Mesendoderm (in vitro differentiated cells): ENCODE measurements at places on chromosomes 5 and 9.

DNA sequence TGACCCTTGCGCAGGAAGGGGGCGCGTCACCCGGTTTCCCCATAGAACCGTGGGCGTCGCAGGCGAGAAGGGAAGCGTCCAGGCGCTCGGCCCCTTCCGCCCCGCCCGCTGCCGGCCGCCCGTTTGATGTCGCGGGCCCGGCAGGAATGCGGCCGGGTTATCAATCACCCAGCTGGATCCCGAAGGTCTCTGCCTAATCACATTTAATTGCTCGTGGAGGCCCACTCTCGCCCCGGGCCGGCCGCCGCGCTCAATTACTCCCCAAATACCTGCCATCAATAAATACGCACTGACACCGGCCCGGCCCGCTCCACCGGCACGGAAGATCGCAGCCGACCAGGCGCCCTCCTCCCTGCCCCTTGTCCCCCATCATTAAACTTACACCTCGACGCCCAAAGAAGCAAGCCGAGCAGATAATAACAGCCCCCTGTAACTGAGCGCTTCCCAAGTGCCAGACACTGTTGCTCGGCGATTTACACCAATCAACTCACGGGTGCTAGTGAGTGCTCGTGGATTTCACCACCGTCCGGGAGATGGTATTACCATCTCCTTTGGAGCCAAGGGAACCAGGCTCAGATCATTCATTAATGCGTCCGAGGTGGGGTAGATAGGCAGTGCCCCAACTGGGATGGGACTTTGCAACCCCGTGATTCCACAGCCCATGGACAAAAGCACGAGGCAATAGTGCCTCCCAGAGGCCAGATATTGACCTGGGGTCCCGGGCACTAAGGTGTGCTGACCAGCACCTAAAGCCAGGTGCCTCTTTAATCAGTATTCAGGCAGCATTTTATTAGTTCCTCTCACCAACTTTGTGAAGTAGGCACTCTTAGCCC, 11.3 kb downstream of the MSX2 start:
- peak; percentile 92 for DNase-seq

DNA sequence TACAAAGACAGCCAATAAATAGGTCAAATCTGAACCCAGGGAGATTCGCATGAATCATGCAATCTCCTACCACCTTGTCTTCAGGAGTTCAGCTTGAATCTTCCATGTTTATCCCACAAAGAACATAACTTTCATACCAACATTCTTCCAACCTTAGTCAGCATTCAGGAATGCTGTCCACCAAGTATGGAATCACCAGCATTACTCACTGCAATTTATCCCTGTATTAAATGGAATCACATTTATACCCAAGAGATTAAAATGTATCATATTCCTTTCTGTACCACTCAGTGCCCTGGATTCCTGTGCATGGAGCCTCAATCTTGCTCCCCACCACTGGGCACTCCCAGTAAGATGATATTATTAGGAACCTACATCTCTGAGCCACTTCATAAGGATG, 162.6 kb downstream of the GLIS3 start:
- DNase-seq: peak; percentile 90

- no peak for DNase-seq
Observed at GRCh38 chr9:4614627-4615026, 47.5 kb upstream of the PLPP6 start.

GRCh38 chr9:110788871-110789270, 120.3 kb downstream of the MUSK start:
- no peak for DNase-seq

- peak; percentile 35 for DNase-seq
Observed at GRCh38 chr5:128408622-128409021, 129.4 kb downstream of the FBN2 start.

GRCh38 chr5:6450319-6450833, 1.7 kb downstream of the UBE2QL1 start:
- DNase-seq: peak; percentile 28

DNA sequence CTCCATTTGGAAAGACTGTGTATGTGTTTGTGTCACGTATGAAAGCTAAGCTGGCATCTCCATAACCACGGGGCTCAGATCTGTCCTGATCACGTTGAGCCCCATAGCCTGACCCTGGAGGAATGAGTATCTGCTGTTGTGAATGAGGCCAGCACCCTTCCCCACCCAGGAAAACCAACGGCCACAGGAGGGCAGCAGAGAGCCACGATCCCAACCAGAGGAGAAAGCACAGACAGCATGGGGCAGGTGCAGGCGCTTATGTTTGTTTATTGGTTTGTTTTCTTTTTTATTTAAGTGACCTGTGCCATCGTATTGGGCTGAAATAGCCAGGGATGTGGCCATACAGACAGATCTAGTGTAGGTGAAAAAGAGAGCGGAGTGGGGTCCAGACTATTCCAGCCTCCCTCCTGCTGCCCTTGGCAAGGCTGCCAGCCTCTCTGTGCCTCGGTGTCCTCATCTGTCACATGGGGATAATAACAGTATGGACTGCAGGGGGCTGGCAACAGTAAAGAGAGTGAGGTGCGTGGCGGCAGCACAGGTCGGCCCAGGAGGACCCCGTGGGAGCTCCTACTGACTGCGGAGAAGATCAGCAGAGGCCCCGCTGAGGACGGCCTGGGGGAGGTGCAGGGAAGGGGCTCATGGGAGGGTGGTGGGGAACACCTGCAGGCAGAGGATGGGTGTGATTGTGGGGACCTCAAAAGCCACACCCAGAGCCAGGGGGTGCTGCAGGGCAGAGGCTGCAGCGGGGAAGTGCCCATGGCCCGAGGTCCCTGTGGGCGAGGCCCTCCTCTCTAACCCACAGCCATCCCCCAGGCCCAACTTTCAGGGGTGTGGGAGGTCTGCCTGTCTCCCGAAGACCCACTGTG, 12.1 kb downstream of the OR2V2 start:
- peak; percentile 87 for DNase-seq

- DNase-seq: no peak
Observed at GRCh38 chr5:150215979-150216944, 26.4 kb downstream of the SLC6A7 start.

GRCh38 chr5:113043491-113043931, 66.9 kb downstream of the DCP2 start:
- no peak for DNase-seq

- DNase-seq: no peak
Observed at GRCh38 chr9:88544245-88544644, 9.3 kb downstream of the NXNL2 start.

GRCh38 chr9:95494416-95495371, 22.1 kb downstream of the PTCH1 start:
- DNase-seq: peak; percentile 43

DNA sequence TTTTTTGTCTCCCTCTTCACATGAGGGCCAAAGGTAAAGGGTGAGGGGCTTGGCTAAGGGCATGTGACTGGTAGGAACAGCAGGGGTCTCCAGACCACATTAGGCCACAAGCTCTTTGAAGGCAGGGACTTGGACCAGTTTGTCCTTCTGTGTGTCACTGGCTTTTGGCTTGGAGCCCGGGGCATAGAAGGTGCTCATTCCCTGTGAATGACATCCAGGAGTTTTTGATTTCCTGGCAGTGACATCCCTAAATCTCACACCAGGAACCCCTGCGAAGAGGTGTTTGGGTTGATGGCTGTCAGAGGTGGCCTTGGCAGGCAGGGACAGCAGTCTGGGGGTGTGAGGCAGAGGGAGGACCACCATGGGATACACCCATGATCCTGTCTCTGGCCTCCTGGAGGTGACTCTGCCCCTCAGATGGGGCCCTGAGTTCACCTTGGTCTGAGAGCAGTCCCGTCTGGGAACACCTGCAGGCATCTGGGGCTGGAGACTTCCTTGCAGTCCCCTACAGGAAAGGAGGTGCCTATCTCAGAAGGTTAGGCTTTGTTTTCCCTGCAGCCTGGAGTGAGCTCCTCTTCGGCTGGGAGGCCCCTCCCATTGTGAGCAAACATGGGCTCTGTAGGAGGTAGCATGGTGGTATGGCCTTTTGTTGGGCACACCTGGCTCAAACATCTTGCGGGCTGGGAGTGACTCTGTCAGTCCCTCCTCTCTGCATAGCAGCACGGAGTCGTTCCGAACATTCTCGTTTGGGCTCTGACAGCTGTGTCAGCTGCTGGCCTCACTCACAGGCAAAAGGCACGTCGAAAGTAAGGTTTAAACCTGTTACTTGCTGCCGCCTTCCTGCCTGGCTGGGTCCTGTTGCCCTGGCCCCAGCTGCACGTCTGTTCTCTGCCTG, 38.6 kb upstream of the PITX1 start:
- DNase-seq: peak; percentile 66

- no peak for DNase-seq
Observed at GRCh38 chr5:150361301-150361700, 3.8 kb downstream of the TCOF1 start.

GRCh38 chr9:20713172-20713571, 29.1 kb downstream of the FOCAD start:
- DNase-seq: no peak

- DNase-seq: peak; percentile 46
Observed at GRCh38 chr5:59069438-59070079, 486.7 kb downstream of the RAB3C start.

DNA sequence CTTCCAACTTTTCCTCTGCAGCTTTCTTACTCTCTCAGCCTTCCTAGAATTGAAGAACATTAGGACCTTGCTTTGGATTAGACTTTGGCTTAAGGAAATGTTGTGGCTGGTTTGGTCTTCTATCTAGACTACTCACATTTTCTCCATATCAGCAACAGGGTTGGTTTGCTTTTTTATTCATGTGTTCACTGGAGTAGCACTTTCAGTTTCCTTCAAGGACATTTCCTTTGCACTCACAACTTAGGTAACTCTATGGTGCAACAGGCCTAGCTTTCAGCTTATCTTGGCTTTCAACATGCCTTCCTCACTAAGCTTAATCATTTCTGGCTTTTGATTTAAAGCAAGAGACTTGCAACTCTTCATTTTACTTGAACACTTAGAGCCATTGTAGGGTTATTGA, 153.1 kb downstream of the CCDC192 start:
- no peak for DNase-seq

DNA sequence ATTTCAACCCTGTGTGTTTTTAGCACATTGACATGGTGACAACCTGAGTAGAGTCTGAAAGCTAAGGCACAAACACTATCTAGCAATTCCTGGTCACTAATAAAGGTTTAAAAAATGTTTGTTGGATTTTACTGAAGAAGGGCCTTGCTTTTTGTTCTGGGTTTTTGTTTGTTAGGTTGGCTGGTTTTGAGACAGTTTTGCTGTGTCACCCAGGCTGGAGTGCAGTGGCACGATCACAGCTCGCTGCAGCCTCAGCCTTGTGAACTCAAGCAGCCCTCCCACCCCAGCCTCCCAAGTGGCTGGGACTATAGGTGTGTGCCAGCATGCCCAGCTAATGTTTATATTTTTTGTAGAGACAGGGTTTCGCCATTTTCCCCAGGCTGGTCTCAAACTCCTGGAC, 39.0 kb downstream of the PRKACG start:
- DNase-seq: no peak

- no peak for DNase-seq
Observed at GRCh38 chr9:2817999-2818803, 25.7 kb downstream of the PUM3 start.
